ENCODE measurements at places on chromosomes 6 and 20.

DNA sequence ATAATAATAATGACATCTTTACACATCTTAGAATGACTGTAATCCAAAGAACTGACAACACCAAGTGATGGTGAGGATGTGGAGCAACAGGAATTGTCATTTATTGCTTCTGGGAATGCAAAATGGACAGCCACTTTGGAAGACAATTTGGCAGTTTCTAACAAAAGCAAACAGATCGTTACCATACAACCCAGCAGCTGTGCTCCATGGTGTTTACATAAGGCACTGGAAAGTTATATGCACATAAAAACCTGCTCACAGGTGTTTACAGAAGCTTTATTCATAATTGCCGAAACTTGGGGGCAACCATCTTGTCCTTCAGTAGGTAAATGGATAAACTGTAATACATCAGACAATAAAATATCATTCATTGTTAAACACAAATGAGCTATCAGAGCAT, 18.3 kb upstream of the ASF1A start:
- DNase-seq: no peak

- no peak for DNase-seq
These were observed 109.7 kb downstream of the CDK19 start for GRCh38 chr6:110705543-110705942.

DNA sequence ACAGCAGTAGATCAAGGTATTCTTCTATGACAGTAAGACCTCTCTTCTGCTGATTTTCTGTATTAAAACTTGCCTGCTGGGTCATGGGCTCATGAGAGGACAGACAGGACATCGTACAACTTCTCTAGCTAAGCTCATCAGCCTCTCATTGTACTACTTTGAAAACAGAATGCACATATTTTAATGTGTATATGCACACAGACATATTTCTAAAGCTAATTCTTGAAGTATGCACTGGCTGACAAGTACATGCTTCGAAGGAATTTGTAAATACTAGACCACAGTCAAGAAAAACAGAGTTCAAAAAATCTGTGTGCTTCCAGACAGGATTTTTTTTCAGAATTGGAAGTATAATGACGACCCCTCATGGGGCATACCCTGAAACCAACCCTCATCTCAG, 81.7 kb upstream of the CD83 start:
- DNase-seq: no peak

- no peak for DNase-seq
These were observed 54.6 kb downstream of the SLC2A10 start for GRCh38 chr20:46764068-46764467.

- no peak for DNase-seq
These were observed 154.5 kb upstream of the ECI2 start for GRCh38 chr6:4289770-4290320.

- no peak for DNase-seq
These were observed 177.2 kb upstream of the COL21A1 start for GRCh38 chr6:56424542-56425083.

GRCh38 chr20:13117200-13117599, 103.9 kb upstream of the ISM1 start:
- DNase-seq: no peak

- DNase-seq: no peak
These were observed 23.5 kb downstream of the TOX2 start for GRCh38 chr20:43938017-43938655.

- no peak for DNase-seq
These were observed 425.8 kb downstream of the FRK start for GRCh38 chr6:115634887-115635286.

GRCh38 chr6:97150932-97151331, 132.1 kb downstream of the MMS22L start:
- DNase-seq: no peak

GRCh38 chr6:90469906-90470305, 117.0 kb downstream of the MAP3K7 start:
- DNase-seq: no peak

GRCh38 chr20:36237477-36237876, 1.2 kb downstream of the AAR2 start:
- DNase-seq: no peak

DNA sequence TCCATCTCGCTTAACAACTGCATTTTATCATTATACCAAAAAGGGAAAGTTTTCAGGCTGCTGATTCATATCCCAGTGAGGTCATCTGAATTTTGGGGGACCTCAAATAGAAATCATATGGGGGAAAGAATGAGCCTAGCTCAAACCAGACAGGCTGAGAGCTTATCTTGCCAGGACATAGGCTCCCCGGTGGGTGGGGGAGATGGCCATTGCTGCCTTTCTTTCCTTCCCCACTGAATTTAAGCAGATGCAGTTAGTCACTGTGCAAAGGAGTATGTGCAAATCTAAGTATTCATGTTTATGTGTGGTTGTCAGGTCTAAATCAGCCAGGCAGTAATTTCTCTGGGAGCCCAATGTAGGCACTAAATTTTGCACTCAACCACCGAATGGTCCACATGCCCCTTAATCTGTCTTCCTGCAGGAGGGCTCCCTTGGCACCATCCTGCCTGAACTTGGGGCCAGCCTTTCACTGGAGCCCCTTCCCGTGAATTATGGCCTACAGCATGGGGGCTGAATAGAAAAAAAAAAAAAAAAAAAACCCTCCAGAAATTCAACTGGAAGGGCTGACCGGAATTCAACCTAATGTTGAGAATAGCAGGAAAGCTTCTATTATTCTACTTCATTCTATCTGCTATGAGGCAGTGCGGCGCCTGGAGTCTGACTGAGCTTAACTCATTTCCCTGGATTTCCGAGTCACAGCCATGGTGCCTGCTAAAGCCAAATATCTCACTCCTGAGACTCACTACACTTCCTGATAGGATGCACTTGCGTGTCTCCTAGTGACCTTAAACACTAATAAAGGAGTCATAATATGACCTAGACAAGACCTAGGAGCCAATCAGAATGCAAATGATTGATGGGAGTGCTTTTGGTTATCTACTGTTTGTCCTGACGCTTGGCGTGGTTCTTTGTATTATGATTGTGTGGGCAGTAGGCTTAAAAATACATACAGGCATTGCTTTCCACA, 161.5 kb upstream of the HEY2 start:
- DNase-seq: no peak

DNA sequence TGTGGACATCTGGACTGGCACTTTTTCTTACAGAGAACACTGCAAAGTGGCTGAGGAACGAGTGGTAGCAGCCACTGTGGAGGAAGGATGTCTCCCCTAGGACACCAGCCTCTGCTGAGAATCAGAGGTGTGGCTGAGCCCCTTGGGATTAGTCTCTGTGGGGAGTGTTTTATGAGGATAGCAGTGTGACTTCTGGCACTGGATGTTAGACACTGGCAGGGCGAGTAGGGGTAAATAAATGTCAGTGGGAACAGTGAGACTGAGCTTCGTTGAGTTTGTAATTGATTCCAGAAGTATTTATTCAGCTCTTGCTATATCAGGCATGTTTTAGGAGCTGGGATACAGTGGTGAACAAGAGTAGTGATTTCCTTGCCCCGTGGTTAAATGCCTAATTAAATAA, 124.0 kb downstream of the JARID2 start:
- no peak for DNase-seq

- DNase-seq: no peak
These were observed 515.3 kb downstream of the TENT5A start for GRCh38 chr6:81237226-81237625.

DNA sequence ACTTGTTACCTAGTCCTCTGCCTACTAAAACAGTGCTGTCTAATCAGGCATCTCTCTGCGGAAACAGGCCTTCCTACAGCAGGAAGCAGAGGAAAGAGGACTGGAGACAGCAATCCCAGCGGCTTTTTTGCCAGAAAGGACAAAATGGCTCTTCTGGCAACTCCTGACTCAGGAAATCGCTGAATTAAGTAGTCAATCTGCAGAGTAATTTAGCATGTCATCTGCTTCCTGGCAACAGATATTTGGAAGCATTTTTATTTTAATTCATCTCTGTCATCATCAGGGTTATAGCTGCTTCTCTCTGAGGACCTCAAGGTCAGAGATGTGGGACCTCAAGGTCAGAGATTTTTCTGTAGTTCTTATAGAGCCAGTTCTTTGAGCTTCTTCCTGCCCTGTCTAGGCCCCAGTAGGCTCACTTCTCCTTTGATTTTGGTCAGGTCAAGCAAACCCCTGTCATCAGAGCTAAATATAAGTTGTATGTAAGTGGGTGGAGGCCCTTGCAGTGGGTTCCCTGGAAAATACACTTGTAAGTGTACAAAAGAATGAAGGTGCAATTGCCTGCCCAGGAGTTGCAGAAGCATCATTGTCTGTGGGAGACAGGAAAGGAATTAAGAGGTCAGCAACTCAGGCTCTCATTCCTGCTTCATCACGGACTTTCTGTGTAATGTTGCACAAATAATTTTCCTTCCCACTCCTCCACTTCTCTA, 229.4 kb downstream of the ALDH8A1 start:
- DNase-seq: no peak

DNA sequence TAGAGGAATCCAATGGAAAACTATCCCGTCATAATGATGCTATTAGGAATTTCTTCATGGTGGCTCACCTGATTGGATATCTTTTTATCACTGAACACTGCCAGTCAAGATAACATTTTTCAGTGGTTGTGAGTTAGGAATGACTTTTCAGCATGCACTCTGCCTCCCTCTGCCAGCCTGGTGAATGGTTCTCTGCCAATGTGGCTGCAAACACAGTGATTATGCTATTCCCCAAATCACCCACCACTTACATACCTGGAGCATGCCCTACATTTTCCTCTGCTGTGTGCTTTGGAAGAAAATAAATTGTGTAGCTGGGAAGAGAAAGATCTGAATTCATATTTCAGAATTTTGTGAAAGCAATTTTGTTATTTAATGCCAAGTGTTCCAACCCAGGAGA, 102.6 kb upstream of the LAMP5 start:
- DNase-seq: no peak

DNA sequence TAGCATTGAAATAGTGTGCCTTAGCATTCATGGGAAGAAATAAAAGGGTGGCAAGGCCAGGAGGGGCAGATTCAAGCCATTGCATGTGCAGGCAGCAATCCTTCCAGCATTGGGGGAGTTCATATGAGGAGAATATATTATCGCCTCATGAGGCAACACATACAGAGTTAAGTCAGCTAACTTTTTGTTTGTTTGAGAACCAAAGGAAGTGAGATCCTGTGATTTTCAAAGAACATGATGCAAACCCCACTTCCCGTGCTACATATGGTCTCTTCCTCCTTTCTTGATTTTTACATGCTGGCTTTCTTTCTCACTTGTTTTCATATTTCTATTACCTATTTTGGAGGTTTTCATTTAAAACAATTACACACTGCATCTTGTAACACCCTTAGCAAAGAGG, 579.7 kb upstream of the ARID1B start:
- no peak for DNase-seq

DNA sequence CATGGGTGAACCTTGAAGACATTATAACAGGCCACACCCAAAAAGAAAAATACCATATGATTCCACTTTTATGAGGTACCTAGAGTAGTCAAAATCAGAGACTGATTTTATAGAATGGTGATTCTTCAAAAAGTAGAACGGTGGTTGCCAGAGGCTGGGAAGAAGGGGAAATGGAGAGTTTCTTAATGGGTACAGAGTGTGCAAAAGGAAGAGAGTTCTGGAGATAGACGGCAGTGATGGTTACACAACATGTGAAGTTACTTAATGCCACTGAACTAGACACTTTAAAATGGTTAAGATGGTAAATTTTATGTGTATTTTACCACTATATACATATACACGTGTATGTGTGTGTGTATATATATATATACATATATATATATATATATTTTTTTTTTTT, 80.8 kb downstream of the PRND start:
- DNase-seq: no peak

DNA sequence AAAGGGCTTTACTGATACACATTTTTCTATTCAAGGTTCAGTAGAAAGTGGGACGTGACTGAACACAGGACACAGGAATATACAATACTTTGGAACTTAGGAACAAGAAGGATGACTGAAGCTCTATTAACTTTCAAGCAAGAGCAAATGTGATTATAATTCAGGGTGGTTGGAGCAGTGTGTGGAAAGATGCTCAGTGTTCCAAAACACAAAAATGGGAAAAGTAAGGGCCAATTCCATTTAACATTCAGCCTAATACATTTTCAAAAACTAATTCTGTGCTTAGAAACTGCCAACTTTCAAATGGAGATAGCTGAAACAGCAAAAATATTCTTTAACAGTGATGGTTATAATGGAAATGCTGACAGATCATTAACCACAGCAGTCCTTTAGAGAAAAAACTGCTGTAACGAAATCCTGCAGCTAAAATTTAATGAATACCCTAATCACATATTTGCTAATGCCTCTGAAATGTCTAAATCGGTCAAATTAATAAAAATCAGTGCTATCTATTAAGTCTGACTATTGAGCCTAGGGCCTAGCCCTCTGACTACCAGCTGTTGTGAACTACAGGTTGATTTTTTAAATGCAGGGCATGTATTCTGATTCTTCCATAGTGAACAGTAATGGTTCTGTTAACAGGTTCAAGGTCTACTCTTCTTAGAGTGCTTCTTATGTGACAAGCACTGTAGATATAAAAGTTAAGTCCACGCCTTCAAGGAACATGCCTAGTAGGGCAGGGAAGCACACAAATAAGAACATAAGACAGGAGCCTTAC, 45.9 kb downstream of the RARS2 start:
- DNase-seq: no peak

- DNase-seq: no peak
These were observed 45.2 kb downstream of the OSTM1 start for GRCh38 chr6:108029226-108029921.

- no peak for DNase-seq
These were observed 295.8 kb downstream of the BCKDHB start for GRCh38 chr6:80402266-80402665.

DNA sequence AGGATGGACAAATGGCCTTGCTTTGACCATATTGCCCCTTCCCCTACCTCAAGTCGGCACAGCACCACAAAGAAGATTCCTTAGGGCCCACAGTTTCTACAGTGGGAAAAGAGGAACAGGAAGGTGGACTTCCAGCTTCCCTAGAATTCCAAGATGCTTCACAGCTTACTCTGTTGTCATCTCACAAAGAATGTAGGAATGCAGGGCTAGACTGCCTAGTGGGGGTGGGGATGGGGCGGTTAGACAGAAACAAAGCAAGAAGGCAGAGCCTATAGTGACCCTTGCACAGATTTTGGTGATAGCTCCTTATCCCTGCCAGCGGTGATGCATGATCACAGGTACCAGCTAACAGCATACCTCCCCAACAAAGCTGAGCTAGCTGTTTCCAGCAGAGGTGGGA, 607.6 kb upstream of the MAN1A1 start:
- DNase-seq: no peak

- no peak for DNase-seq
These were observed 166.9 kb downstream of the EYA2 start for GRCh38 chr20:47061549-47061948.
